Nephron progenitor cell (in vitro differentiated cells): ENCODE measurements at places on chromosomes 3 and 15.
A peak's percentile ranks its signal among the peaks of the same experiment; 100 is the strongest.

DNA sequence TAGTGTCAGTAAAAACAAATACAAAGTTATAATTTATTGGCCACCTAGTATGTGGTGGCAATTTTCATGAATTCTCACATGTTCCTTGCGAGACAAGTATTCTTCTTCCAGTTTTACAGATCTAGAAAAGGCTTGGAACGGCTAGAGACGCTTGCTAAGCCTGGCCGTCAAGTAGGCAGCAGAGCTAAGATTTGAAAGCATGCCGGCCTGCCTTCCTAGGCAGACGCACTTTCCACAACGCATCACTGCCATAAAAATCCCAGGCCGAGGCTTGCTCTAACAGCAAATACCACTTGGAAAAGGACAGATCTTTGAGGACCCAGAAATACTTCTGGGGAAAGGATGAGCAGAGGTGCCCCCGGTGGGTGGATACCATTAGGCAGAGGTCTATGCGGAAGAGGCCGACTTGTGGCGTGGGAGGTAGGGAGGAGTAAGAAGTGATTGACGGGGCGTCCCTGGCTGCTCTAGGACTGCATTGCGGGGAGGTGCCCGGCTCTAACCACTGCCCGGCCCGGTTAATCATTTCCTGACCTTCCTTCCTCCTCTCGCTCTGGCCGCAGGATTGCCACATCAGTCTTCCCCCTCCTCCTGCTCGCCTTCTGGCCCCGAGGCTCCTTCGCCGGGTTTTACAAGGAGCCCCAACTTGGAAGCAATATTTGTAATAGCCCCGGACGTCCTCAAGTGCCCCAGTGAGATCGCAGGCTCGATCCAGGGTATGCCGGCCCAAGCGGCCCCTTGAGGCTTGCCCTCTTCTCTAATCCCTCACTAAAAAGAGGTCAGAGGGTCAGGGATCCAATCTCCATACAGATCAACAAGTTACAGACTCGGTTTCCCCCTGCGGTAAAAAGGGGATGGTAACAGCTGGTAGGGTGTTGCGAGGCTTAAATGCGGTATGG, 1.3 kb upstream of the USP3 start:
- peak; percentile 48 for DNase-seq

DNA sequence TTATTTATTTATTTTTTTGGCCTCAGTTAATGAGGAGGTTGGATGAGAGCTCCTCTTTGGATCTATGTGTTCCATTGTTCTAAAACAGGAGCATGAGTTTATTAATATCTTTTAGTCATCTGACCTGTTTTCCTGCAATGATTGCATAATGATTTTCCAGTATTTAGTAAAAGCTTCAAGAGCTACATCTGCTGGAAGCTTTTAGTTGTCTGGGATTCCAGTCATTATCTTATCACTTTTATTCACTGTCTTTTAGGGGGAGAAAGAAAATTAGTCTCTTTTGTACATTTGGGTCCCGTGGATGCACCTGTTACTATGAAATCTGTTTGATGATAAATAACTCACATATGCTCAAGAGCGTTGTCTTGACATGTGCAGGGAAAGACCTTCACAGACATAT, 1270.0 kb downstream of the ROBO1 start:
- no peak for DNase-seq

DNA sequence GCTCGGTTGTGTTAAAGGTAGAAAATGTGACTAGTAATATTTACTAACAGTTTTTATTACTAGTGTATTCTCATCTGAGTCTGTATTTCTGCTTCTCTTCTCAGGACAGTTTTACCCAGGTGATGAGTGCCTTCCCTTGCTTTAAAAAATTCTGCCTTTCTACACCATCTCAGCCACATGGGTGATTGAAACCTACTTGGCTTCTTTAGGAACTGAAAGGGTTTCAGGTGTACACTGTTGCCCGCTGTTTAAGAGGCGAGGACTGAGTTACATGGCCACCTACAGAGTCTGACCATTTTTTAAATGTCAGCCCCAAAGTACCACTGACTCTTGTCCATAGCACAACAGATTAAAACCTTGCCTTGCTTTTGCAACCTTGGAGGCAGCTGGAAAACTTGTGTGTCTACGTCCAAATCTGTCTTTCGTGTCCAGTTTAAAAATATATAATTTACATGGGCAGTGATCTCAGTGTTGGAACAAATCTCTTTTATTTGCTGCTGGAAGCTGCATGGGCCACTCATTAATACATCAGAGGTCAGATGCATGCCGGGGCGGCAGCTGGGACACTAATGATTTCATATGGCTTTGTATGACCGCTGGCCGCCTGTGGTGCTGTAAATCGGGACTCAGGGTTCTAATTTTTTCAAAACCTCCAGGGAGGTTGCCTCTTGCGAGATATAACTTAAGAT, 44.6 kb downstream of the TRIM71 start:
- DNase-seq = no peak

- DNase-seq = no peak
These were observed 766.9 kb upstream of the NR2F2 start for GRCh38 chr15:95563634-95564033.

DNA sequence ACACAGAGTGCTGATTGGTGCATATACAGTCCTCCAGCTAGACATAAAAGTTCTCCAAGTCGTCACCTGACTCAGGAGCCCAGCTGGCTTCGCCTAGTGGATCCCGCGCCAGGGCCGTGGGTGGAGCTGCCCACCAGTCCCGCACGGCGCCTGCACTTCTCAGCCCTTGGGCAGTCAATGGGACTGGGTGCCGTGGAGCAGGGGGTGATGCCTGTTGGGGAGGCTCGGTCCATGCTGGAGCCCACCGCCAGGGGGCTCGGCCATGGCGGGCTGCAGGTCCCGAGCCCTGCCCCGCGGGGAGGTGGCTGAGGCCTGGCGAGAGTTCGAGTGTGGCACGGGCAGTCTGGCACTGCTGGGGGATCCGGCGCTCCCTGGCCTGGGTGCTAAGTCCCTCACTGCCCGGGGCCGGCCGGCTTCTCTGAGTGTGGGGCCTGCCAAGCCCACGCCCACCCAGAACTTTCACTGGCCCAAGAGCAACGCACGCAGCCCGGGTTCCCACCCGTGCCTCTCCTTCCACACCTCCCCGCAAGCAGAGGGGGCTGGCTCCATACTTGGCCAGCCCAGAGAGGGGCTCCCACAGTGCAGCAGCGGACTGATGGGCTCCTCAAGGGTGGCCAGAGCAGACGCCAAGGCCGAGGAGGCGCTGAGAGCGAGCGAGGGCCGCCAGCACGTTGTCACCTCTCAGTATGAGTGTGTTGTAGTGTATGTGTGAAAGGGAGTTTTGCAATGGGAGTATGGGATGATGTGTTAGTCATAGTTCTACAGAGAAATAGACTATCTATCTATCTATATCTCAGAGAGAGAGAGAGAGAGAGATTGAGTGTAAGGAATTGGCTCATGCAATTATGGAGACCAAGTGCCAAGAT, 69.0 kb downstream of the UBE2E2 start:
- no peak for DNase-seq

DNA sequence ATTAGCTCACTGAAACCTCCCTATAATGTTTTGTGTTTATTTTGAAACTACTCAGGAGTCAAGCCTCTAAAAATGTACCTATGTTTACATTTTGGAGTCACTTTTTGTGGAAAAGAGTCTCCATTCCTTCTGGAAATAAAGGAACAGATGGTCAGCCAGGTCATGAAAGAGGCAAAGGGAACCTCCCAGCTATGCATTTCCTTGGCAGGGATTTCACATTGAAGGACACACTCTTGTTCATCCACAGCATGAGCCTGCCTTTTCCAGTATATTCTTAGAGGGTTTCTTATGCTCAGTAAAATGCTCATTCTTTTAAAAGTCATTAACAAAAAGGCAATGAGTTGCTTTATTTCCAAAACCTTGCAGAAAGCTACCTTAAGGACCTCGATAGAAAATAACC, 20.8 kb downstream of the STAC start:
- no peak for DNase-seq

GRCh38 chr3:121505256-121505655, 40.5 kb downstream of the POLQ start:
- DNase-seq = no peak

DNA sequence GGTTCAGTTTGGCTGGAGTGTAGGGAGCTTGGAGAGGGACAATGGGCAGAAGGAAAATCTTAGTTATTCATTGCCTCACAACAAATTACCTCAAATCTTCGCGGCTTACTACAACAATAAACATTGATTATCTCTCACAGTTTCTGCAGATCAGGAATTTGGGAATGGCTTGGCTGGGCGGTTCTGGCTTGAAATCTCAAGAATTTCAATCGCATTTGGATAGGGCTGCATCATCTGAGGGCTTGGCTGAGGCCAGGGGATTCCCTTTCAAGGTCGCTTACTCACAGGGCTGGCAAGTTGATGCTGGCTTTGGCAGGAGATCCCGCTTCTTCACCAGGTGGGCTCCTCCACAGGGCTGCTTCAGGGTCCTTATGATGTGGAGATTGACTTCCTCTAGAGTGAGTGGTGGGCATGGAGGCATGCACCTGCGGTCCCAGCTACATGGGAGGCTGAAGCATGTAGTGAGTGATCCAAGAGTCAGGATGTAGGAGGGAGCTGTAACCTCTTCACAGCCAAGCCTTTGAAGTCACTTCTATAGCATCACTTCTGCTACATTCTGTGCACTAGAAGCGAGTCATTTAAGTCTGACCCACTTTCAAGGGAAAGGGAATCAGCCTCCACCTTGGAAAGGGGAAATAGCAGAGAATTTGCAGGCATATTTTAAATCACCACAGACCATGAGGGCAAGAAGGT, 63.1 kb downstream of the CDC25A start:
- no peak for DNase-seq

DNA sequence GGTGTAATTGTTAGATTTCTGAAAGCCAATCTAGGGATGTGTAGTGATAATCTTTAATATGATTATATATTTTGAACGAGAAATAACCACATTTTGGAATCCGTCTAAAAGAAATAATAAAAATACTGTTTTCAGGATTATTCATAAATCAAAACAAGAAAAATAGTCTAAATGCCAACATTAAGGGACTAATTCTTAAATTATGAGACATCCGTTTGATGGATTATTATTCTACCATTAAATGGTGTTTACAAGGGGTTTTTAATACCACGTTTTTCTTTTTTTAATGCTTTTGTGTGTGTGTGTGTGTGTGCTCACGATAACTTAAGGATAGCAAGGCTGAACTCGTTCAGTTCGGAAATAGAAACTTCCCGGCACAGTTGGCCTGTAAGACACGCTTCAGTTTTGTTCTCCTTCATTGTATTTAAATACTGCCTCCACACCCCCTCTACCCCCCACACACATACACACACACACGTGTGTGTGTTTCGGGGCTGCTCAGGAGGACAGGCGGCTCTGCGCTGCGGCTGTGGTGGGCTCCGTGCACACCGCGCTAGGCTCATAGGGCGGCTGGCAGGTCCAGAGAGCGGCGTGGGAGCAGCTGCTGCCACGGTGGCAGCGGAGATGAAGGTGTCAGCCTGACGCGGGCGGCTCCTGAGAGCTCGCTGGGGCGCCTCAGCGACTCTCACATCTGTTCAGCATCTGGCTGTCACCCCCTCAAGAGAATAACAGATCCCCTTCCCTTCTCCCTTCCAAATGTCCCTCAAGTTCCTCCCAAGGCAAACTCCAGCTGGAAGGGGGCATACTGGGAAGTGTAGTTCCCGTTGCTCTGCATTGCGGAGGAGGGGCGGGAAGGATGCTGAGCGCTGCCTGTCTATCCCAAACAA, 23.0 kb upstream of the ANP32A start:
- peak; percentile 41 for DNase-seq

DNA sequence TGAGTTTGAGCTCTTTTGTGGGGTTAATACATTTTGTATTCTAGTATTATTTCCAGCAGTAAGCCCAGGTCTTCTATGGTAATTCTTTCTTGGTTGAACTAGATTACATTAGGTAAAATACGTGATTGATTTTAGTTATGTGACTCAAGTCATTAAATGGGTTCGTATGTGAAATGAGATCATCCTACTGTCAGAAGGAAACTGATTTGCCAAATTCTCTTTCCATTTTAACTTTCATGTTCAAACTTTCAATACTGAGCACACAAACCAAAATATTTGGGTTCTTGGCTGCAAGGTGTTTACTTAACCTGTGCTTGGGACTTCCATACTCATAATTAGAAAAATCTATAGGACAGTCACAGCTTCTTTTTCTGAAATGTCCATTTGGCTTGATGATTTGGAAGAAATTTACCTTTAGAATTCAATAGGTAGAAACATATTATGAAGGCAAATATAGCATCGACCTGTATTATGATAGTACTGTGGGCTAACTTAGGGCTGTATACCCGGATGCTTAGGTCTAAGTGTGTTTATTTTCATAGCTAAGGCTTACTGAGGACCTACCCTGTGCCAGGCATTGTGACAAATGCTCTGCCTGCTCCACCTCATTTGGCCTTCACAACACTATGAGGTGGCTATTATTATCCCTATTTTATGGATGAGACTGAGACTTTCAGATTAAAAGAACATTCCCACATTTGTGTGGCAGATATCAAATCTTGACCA, 631.8 kb upstream of the GRM7 start:
- DNase-seq = no peak

GRCh38 chr15:63176302-63176701, 13.1 kb upstream of the RAB8B start:
- DNase-seq = no peak

GRCh38 chr15:84981054-84981710, 474 bp upstream of the PDE8A start:
- peak; percentile 93 for DNase-seq

DNA sequence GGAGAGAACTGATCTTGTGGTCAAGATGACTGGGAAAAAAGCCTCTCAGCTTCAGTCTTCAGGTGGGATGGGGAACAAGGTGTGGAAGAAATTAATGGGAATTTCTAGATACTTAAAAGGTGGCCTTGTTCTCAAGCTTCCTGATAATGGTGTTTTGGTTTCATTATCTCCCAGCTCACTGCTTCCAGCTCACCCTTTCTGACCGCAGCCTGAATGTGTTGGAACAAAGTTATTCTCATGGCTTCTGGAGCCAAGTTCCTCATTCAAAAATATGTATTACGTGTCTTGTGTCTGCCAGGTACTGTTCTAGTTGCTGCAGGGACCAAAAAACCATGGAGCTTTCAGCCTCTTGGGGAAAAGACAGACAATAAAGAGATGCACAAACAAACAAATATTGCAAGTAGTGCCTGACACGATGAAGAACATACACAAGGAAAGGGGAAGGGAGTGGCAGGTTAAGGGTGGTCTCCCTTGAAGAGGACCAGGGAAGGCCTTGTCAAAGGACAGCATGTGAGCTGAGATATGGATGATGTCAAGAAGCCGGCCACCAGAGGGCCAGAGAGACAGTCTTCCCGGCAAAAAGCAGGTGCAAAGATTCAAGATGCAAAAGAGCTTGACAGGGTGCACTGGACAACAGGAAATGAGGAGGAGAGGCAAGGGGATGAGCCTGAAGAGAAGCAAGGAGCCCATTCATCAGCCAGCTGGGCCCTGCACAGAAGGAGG, 35.5 kb downstream of the ARRDC4 start:
- no peak for DNase-seq

DNA sequence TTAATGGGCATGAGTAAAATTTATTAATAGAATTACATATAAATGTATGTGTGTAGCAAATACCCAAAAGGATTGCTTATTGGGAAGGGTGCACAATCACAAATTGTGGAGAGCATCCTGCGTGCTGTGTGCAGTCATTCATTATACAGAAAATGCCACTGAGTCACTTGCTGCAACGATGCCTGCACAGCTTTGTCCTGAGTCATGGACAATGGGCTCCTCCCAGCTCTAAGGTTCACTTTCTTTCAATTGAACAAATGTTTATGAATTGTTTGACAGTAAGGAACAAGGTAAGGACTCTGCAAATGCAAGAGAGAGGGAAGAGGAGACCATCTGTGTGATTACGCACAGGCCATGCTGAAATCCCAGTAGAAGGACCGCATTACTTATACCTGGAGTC, 18.7 kb downstream of the CFAP161 start:
- DNase-seq = no peak

- no peak for DNase-seq
These were observed 41.7 kb downstream of the UBE3A start for GRCh38 chr15:25397100-25397499.

GRCh38 chr15:97706059-97706458, 254.4 kb upstream of the ARRDC4 start:
- DNase-seq = no peak
